ENCODE measurements at places on chromosomes 1 and 21. TPM values are rescaled to one million over a fixed set of nuclear protein-coding genes. Genes with fewer than 3 reads are reported as not detected.

Gene SPATA45
- total RNA-seq = not detected

Gene C1QB
- not detected for total RNA-seq

Gene VWA1
- total RNA-seq = 2.9 TPM

Gene KRTAP12-2
- total RNA-seq = not detected

Gene SERPINC1
- not detected for total RNA-seq

Gene DESI2
- 54.7 TPM for total RNA-seq

Gene F11R
- total RNA-seq = 0.36 TPM

Gene NES
- 44.5 TPM for total RNA-seq

Gene RASSF5
- 4.1 TPM for total RNA-seq

Gene NR5A2
- 11.5 TPM for total RNA-seq

Gene C4BPB
- total RNA-seq = not detected

Gene CITED4
- total RNA-seq = 3.6 TPM

Gene HECTD3
- 161 TPM for total RNA-seq

Gene LAMC2
- 2.0 TPM for total RNA-seq

Gene KRTAP21-2
- not detected for total RNA-seq

Gene MTOR
- 23.1 TPM for total RNA-seq

Gene SH3D21
- 5.2 TPM for total RNA-seq

Gene SLAMF8
- not detected for total RNA-seq

Gene TNNI3K
- total RNA-seq = not detected

Gene LRRC53
- not detected for total RNA-seq

Gene LCE3E
- not detected for total RNA-seq

Gene TNFRSF8
- 0.09 TPM for total RNA-seq

Gene ANKRD35
- 3.9 TPM for total RNA-seq

All from fibroblast of the aortic adventitia (primary cell).